ENCODE measurements at places on chromosomes 1 and 21.
A peak's percentile ranks its signal among the peaks of the same experiment; 100 is the strongest.

DNA sequence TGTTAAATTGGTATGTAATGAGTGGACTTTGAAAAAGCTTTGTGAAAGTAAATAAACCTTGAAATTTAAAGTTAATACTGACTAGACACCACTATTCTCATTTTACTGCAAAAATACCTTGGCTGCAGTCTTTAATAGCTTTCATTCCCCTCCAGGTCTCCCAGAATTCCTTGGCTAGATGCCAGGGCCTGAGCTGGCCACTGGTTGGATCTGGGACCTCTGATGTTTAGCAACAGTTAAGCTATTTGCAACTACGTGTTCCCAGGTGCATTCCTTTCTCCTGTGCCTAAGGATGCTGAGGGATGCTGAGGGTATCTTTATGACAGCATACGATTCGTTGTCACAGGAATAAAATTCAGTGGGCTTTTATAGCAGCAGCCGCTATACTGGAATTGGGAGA, 938.7 kb downstream of the TTLL7 start:
- DNase-seq = no peak

DNA sequence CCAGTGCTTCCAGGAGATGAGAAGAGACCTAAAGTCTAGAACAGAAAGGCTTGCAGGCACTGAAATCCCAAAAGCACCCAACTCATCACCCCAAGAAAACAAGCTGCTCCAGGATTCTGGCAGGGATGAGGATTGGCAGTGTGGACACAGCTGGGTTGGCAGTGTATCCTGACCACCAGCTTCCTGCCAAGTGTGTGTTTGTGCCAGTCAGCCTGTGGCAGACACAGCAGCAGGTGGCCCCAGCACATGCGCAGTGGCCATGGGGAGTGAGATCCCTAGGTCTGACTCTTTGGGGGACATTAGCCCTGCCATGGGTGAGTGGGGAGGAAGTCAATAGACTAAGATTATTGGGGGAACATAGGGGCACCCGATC, 8.7 kb upstream of the SNAPIN start:
- DNase-seq = no peak

- no peak for DNase-seq
Observed at GRCh38 chr1:178921499-178921898, 50.6 kb upstream of the ANGPTL1 start.

- no peak for DNase-seq
Observed at GRCh38 chr1:119139403-119139802, 1.1 kb downstream of the WARS2 start.

DNA sequence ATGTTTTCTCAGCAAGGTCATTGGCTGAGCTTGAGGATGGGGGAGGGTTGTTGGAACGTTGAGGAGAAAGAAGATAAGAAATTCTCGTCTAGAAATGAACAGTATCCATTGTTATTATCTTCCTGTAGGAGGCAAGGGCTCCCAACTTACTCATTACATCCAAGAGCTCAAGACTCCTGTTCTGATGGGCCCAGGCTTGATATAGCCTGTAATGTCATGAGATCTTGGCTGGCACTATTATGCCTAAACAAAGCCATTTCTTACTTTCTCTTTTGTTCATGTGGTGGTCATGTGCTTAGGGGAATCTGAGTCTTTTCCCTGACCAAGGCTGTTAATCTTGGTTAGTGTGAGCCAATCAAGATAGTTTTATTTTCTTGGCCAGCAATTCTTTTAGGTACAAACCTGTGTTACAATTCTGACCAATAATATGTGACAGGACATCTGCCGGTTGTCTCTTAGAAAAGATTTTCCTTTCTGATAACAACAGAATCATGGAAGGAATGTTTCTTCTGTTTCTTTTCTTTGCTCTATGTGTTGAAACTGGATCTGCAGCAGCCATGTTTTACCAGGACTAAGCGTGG, 15.2 kb upstream of the IGSF3 start:
- no peak for DNase-seq

DNA sequence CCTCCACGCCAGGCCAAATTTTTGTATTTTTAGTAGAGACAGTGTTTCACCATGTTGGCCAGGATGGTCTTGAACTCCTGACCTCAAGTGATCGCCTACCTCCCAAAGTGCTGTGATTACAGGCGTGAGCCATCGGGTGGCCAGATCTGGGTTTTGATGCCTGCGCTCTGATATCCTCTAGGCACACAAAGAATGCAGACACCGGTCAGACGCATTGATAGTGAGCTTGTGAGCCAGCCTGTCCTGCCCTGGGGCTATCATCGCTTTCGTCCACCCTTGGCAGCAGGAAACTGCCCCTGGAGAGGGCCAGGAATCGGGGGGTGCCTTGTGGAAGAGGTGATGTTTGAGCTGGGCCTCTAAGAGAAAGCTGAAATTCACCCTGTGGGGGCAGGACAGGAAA, 4.0 kb downstream of the FBLIM1 start:
- peak; percentile 28 for DNase-seq

GRCh38 chr1:175402336-175402735, 209.8 kb upstream of the KIAA0040 start:
- no peak for DNase-seq

DNA sequence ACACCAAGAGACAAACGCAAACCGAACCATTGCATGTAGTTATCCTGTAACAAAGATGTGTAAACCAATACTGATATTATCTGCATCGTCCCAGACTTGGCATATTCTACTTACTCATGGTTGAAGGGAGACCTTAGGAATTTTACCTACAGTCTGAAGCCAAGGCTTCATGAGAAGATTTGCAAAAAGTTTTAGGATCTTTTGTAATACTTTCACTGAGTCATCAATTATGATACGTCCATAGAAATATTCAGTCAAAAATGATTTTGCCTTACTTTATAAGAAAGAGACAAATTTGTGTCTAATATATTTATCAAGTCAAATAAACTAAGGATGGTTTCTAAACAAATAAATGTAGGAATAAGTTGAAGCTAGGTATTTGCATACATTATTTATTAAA, 1176.1 kb upstream of the ADGRL2 start:
- DNase-seq = no peak

DNA sequence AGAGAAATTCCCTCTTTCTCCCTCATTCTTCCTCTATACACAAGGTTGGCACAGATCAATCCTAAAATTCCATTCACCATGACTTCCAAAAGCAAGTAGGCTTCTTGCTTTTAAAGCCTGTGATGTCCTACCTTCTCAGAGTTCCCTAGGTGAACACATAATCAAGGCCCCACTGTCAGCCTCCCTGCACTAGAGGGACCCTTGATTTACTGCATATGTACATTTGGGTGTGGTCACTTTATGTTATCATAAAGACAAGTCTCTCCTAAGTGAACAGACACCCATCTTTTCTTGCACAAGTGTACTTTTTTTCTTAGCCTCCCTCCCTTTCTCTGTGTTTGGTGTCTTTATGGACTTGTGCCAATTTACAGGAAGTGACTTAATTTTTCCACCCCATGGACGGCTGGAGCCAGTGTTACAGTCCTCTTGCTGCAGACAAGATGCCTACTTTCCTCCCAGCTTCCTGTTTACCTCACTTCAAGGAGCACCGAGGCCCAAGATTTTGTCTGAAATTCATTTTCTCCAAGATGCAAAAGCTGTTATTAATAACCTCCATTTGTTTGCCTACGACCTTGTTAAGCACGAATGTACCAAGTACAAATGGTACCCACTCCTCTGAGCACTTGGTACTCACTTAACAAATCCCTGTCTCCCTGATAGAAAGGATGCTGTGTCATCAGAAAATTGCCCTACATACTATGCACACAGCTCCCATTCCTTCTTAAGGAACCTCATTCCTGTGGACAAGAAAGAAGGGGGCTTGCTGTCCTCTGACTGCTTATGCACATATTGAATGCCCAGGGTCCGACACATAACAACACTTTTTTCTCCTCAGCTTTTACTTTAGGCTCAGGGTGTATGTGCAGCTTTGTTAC, 82.8 kb upstream of the SLC44A3 start:
- no peak for DNase-seq

GRCh38 chr1:30675761-30676160, 47.6 kb downstream of the MATN1 start:
- no peak for DNase-seq

GRCh38 chr21:21159253-21159899, 161.2 kb downstream of the NCAM2 start:
- DNase-seq = no peak

DNA sequence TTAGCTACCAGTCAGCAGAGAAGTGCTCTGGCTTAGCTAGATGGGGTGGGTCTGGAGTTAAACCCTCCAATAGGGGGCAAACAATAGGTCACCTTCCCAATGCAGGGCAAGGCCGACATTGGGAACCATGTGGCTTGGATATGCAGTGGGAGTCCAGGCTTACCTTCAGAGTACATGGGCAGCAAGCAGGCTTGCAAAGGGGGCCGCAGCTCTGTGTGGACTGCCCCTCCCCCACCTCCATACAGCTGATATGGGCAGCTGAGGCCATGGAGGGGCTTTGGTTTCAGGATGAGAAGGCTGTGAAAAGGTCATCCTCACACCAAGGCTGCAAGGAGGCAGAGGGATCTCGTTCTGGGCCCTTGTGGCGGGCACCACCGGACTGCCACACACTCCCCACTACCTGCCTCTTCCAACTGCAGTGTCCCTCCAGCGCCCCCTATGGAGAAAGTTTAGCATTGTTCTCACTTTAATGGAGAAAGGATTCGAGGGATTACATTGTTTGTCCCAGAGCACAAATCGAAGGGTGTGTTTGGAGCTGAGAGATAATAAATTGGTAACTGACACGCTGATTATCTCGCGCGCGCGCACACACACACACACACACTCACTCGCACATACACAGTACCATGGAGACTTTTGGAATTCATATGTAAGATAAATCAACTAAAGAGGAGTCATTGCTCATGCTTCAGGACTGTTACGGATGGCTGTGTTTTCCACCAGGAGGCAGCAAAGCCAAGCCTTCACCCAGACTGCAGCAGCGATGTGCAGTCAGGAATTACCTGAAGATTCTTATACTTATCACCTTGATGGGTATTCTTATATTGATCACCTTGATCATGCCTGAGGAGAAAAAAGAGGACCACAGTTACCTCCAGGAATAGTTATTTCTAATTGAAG, 7.0 kb upstream of the SMCP start:
- peak; percentile 53 for DNase-seq

DNA sequence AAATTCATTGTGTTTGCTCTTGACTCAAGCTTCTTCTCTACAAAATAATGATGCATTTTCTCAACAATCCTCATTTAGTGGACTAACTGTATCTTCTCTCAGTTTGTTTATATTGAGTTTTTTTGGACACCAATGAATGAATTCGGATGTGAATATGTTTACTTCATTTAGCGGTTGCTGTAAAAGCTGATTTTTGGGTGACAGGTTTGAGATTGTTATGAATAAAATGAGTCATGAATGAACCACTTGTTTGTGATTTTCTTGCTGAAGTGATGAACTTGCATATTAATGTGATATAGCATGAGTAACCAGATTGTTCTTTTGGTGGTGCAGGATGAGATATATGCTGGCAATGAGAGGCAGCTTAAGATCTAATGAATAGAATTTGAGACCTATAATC, 3.1 kb downstream of the DNM3 start:
- DNase-seq = no peak

- DNase-seq = no peak
Observed at GRCh38 chr1:39976732-39977131, 21.8 kb downstream of the MFSD2A start.

- no peak for DNase-seq
Observed at GRCh38 chr1:224116131-224116530, 2.2 kb downstream of the FBXO28 start.

DNA sequence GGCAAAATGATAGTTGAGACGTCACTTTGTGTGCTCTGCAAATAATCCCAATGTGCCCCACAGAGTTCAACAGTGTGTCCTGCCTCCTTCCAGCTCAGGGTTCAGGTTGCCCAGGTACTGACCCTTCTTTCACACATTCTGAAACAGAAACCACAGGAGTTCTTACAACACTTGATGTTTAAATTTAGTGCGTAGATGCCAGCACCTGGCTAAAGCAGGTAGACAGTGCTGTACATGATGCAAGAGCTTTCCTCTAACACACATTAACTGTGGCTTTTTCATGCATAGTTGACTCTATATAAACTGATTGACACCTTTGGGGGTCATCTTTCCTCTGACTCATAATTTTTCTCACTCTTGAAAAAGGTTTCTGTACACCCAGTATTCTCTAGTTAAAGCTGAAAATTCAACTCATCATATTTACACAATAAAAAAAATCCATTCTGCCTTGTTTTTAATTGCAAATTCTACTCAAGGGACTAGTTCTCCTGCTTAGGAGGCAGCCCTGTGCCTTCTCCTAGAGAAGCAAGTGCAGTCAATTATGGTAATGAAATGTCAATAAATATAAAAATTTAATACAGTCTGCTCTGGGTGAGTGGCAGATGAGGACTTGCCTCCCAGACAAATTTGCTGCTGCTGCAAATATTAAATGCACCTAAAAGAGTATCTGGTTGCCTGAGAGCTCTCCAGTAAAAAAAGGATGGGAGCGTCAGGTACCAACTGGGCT, 91.4 kb downstream of the NR5A2 start:
- no peak for DNase-seq

- peak; percentile 27 for DNase-seq
Observed at GRCh38 chr1:165408518-165408917, 36.4 kb downstream of the RXRG start.

DNA sequence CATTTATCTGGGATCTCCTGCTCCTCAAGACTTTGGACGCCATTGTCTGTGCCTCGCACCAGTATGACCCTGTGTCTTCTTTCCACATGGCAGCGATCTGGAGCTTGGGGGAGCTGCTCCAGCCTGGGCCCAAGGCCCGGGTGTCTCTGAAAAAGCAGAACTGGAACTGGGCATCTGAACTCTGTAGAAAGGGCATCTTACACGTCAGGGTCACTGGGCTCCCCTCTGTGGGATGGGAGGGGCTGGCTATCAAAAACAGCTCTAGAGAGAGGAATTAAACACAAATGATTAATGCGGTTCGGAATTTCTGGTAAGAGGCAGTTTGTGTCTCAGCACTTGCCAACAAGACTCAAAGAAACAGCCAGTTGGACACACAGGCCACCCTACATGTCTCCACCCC, 16.1 kb downstream of the FCRL1 start:
- no peak for DNase-seq

GRCh38 chr1:115546846-115547245, 94.9 kb upstream of the VANGL1 start:
- no peak for DNase-seq

DNA sequence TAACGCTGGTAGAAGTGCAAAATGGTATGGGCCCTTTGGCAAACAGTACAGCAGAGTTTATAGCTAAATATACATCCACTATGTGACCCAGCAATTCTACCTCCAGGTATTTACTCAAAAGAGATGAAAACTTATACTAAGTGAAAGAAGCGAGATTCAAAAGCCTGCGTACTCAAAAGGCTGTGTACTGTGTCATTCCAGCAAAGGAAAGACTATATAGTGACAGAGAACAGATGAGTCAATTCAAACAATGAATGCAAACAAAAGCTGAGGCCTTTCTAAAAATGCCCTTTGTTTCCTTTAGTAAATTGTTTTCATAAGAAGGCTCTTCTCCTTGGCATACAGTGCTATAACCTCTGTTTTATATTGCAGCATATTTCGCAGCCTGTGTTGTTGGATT, 268.8 kb upstream of the CSF3R start:
- DNase-seq = no peak
